ENCODE measurements at places on chromosomes 1 and 21.

DNA sequence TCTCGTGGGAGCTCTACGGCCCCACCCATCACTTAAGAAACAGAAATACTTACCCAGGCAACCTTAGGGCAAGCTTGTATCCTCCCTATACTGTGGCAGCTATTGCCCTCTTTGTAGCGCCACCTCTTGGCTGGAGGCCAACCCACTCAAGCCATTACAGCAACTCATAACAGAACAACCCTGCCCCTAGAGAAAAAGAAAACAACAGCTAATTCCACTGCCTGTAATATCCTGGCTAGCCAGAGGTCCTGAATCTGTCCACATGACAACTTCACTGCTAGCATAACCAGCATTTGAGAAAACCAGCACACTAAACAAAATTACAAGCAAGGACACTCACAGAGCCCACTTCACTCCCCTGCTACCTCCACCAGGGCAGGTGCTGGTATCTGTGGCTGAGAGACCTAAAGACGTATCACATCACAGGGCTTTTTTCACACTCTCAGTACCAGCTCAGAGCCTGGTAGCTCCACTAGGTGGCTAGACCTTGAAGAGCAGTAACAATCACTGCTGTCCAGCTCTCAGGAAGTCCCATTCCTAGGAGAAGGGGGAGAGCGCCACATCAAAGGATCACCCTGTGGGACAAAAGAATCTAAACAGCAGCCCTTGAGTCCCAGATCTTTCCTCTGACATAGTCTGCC, 14.5 kb upstream of the MX1 start:
- peak; percentile 51 for DNase-seq

GRCh38 chr1:156816561-156817328, at the start of gene SH2D2A:
Gene SH2D2A, minus strand, starts transcription at chr1:156816848. Its CDS starts 140 bp downstream, at chr1:156816708.
- no peak for DNase-seq

- no peak for DNase-seq
These were observed 740.6 kb downstream of the RWDD3 start for GRCh38 chr1:95974586-95974985.

- no peak for DNase-seq
These were observed 17.8 kb upstream of the FAM131C start for GRCh38 chr1:16091296-16091695.

- DNase-seq, result no peak
These were observed 9.4 kb downstream of the ZNF678 start for GRCh38 chr1:227572752-227573151.

DNA sequence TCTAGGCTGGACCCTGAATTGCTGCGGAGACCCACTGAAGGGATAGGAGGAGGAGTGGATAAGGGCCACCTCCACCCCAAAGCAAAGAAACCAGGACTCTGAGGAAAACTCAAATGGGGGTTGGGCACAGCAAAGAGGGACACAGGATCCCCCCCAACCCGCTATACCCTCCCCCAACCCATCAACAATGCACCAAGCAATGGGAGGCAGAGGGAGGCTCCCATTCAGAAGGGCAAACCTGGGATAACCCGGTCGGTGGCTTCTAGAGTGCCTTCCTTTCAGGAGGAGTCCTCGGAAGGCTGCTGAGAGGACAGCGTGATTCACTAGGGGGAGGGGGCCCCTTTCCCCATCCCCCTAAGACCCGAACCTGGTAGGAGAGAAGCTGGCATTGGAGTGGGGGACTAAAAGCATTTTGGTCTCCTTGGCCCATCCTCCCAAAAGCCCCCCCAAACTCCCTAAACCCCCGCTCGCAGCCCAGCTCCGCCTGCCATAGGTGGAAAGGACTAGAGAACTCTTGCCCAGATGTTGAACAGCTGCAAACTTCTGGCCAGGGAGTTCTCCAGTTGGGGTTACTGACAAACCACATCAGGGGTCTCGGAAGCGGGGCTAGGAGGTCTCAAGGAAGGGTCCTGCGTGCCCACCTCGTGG, 1.3 kb downstream of the MEF2D start:
- no peak for DNase-seq

DNA sequence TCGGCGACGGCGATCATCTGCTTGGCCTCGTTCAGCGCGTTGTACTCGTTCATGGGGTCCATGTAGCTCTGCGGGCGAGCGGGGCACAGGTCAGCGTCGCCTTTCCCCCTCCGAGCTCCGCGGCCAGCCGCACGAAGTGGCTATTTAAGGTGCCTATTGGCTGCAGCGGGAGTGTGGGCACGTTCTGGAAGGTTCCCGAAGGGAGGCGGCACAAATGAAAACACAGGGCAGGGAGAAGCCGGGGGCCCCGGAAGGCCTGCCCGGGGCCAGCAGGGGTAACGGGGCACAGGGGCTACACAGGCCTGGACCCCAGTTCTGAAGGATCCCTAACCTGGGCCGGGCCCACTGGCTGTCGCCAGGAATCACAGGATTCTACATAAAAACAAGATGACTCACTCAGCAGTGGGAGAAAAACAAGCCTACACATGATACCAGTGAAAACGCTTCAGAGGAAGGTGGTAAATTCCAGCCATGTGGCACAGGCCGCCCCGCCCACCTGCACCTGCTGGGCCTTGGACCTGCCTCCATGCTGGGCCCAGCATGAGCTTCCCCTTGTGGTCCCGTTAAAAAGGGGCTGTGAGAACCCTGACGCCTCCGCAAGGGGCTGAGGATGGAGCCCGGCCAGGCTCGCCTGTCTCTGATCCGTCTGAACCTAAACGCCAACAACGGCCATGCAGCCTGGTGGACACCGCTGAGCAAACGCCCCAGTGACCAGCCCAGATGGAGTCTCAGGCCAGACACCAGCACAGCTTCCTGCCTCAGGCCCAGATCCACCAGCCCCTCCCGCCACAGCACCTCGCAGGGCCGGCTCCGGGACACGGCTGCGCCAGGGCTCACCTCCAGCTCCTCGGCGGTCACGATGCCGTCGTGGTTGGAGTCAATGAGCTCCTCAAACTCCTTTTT, 3.9 kb upstream of the TNFRSF4 start:
- no peak for DNase-seq

- no peak for DNase-seq
These were observed 14.4 kb downstream of the CD58 start for GRCh38 chr1:116556289-116557006.

GRCh38 chr1:55378582-55378981, 163.4 kb upstream of the USP24 start:
- DNase-seq, result no peak

DNA sequence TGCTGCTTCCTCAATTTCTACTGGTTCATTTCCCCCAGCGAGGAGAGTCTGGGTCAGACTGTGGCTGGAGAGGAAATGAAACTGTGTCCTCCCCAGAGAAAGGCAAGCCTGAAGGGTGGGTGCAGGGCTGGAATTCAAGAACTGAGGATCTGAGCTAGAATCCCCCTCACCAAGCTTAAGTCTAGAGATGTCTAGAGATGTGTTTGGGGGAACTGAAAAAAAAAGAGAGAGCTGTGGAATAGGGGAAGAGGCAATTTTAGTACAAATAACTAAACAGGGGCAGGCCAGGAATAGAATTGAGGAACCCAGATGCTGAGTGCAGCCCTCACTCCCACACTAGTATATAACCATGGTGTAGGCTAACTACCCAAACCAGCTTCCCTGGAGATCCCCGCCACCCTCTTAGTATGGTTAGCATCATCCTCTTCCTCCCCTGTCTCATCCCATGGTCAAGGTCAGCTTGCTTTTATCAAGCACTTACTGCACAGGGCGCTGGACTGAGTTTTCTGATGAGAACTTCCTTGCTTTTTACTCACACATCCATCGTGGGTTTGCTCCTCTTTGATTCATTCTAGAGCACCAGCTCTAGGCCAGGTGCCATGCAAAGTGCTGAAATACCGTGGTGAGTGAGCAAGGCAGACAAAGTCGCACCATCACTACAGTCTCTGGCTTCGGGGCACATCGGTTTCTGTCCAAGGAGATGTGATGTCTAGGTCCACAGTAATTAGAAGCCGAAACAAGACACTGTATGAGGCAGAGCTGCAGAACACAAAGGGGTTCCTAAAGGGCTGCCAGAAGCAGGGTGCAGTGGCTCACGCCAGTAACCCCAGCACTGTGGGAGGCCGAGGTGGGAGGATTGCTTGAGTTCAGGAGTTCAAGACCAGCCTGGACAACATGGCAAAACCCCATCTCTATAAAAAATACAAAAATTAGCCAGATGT, 112.9 kb upstream of the IPO9 start:
- DNase-seq, result no peak

DNA sequence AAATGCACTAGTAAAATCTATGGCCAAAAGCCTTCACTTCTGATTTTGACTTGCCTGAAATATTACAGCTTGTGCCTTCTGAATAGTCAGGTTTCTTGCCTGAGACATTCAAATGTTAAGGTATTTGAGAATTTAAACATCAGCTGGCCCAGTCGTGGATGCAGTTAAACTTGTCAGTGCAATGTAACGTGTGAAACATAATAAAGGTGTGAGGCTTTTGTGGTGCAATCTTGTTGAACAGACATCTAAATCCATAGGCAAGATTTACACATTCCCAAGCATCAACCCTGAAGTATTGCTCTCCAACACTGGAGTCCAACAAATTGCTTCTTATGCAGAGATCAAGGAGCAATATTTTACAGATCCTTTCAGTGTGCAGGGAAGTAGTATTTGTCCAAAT, 4.4 kb downstream of the CCN1 start:
- DNase-seq, result no peak

DNA sequence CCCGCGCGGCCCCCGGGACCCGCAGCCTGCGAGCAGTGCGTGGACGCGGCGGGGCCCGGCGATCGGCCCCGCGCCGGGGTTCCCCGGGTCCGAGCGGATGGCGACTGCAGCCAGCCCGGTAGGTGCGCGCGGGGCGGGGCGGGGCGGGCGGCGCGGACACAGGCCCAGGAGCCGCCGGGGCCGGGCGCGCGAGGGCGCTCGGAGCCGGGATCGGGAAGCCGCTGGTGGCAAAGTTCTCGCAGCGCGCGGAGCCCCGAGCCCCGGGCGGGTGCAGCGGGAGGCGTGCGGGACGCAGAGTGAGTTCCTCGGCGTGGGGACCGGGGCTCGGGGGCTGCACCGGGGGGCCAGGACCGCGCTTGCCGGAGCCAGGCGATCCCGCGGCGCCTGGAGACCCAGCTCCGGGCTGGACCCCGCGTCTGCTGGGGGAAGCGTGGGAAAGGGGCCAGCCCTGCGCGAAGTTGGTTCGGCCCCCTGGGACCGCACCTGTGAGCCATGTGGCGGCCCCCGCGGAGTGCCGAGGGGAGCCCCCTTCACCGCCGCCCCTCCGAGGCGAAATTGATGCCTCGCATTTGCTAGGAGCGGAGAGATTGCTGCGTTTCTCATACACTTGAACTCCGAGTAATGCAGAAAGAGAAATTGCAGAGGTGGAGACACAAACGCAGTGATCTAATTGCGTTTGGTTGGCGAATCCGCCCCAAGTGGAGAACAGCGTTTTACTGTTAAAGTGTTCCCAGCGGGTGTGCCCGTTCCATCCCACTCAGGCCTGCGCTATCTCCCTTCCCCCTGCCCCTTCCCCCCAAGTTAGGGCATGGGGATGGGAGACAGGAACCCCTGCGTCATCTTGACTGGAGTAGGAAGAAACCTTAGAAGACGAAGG, 228.9 kb upstream of the TMEM51 start:
- DNase-seq, result peak; percentile 32

GRCh38 chr1:94004924-94005323, 95.7 kb upstream of the GCLM start:
- no peak for DNase-seq
